ENCODE measurements at places on chromosomes 2 and 18.

DNA sequence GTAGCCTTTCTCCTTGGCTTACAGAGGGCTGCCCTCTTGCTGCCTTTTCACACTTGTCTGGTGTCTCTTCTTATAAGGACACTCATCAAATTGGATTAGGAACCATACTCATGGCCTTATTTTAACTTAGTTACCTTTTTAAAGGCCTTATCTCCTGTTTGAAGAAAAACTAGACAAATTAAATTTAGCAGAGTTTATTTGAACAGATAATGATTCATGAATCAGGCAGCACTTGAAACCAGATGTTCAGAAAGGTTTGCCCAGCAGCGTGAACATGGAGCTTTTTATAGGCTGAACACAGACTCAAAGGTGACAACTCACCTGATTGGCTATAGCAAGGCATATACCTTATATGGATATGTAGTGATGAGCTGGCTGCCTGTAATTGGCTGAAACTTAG lies 238.0 kb downstream of the GULP1 start:
- DNase-seq = no peak

DNA sequence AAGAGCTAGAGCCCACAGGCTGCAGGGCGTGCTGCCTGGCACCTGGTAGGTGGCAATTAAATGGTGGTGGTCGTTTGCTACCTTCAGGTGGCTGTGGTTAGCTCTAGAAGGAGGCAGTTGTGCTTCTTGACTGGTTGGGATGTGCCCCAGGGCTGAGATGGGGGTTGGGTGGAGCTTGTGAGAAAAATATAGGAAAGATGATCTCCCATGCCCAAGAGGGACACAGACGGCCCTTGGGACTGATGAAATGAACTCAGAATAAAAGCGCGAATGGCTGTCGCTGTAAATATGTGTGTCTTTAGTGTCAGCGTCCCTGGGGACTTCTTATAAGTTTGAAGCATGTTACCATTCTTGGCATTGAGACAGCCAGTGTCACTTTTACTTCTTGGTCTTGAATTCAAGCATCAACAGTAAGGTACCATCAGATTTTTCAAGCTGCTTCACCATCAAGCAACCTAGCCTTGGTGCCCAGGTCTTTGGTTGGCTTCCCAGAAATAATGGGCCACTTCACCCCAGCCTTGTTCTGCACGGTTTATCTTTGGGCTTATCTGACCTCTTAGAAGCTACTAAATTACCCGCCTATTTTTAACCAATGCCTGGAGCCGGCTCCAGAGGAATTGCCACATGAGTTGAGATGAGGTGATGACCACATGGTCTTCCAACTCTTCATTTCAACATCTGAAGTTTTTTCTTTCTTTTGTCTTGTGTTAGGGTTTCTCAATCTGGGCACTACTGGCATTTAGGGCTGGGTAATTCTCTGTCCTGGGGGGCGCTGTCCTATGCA lies 11.9 kb downstream of the LRRFIP1 start:
- no peak for DNase-seq

DNA sequence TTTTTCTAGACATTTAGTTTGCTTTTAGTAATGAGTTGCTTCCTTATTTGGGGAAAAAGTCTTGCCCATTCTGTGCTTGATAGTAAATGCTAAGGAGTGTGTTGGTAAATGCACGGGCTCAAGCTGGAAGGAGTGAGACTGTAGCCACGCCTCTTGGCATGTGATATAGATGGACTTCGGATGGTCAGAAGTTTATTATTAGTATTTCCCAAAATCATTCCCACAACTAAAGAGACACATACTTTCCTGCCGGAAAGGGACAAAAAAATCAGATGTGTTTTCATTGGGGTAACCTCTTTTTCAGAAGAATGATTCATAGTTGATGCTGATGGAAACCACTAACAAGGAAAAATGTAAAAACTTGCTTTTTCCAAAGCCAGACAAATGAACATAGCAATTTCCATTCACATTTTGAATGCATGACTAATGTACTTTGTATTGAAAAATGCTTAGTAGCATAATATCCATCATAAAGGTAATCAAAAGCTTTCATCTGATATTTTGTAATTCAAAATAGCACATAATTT lies 133.2 kb downstream of the ZNF532 start:
- peak; percentile 90 for DNase-seq

DNA sequence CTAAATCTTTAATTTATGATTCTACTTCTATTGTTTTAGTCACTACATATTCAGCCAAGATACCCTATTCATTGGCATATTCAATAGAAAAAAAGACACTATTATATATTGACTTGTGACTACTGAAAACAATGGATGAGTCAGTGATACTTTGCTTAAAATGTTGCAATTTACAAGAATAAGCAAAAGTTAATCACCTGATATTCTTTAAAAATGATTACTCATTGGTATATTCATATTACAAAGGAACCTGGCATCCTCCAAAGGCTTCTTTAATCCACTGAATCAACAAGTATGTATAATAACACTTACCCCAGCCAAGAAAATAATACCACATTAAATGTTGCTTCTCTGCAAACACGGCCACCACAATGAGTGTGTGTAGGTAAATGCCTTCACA lies 87.8 kb downstream of the CALCRL start:
- no peak for DNase-seq

- peak; percentile 37 for DNase-seq
Measured at GRCh38 chr2:172484253-172484652, 56.9 kb downstream of the ITGA6 start.

DNA sequence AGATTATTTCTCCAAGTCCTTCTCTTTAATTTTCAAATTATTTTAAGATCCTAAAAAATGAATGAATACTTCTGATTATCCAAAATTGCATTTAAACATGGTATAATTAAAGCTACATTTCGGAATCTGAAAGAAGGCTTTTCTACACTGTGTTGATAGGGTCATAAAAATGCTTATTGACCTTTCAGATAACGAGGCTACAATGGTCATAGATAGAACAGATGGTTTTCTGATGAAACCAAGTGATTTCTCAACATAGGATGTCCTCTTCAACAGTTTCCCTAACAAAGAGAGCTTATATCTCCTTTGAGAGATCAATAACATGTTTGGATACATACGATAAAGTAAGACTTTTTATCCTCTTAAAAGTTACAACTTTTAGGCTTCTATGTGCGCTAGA lies 201.1 kb downstream of the PTH2R start:
- no peak for DNase-seq

DNA sequence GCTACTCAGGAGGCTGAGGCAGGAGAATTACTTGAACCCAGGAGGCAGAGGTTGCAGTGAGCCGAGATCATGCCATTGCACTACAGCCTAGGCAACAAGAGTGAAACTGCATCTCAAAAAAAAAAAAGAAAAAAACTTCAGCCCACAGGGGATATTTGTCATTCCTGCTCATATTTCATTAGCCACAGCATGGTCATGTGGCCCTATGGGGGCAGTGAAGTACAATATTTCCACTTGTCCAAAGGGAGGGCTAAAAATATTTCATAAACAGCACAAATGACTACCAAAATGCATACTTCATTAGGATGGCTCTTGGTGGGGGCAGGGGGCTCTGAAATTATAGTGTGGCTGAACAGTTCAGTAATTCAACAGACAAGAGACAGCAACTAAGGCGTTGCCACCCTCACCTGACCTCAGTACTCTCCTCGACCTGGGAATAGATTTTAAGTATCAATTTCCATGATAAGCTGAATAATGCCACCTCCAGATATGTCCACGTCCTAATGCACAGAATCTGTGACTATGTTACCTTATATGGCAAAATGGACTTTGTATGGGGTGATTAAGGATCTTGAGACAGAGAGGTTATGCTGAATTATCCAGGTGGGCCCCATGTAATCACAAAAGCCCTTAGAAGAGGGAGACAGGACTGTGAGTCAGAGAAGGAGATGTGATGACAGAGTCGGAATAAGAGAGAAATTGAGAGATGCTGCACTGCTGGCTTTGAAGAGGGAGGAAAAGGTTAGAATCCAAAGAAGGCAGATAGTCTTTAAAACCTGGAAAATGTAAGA lies 158.2 kb upstream of the CRIM1 start:
- no peak for DNase-seq

DNA sequence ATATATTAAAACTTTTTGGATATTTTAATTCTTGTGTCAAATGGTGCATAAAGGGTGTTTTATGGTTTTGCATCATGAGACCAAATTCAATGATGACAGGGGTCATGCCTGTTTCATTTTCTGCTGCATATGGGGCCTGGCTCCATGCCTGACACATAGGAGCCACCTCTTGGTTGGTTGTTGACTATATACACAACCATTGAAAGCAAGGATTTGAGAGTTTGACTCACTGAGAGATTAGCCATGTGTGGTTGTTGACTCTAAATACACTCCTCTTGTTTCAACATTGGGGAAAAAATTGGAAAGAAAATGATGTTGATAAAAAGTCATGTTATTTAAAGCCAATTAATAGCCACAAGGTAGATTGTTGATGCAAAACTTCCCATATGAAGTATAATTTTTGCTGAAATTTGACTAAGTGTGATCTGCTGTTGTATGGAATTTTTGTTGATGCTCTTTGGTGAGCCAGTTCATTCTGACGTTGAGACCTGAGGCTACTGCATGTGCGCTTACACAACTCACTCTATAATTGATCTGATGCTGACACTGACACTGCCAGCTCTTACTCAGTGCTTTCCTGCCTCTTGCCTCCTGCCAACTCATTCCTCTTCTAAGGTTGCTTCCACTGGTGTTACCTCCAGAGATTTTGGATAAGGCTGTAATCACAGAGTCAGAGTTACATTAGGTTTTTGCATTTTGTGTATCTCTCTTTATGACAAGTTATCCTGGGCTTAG lies 446.2 kb upstream of the SLC14A2 start:
- DNase-seq = no peak

DNA sequence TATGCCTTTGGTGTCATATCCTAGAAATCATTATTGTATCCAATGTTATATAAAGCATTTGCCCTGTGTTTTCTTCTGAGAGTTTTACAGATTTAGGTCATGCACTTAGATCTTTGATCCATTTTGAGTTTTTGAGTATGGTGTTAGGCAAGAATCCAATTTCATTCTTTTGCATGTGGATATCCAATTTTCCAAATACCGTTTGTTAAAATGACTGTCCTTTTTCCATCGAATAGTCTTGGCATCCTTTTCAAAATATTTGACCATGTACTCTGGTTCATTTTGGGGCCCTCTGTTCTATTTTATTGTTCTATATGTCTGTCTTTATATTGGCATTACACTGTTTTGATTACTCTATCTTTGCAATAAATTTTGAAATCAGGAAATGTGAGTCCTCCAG lies 23.8 kb upstream of the KCNJ13 start:
- DNase-seq = no peak

DNA sequence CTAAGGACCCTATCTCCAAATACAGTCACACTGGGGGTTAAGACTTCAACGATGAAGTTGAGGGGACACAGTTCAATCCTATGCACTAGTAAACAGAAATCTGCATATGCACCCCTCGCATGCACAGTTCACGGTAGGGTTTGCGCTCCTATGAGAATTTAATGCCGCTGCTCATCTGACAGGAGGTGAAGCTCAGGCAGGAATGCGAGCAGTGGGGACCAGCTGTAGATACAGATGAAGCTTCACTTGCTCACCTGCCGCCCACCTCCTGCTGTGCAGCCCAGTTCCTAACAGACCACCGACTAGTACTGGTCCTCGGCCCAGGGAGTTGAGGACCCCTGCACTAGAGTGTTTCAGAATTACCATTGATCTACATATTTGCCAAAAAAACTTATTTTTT lies 40.0 kb upstream of the FAHD2A start:
- DNase-seq = no peak

DNA sequence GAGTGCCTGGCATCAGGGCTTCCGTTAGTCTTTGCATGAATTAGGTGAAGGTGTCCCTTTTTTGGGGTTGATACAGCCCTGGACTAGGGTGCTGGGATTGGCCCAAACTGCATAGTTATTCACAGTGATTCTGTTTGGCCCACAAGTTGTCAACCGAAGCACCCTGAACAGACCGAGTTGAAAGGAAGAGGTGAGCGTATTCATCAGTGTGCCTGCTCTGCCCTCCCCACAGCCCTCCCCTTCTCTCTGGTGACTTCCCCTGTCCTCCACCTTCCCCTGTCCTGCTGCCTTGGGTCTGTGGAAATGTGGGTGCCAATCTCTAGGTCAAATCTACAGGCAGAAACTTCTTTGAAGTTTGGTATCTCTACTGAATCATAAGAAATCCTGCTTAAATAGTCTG lies 330.5 kb downstream of the DYSF start:
- no peak for DNase-seq

GRCh38 chr2:190668892-190669291 lies 20.0 kb downstream of the NAB1 start:
- DNase-seq = no peak

DNA sequence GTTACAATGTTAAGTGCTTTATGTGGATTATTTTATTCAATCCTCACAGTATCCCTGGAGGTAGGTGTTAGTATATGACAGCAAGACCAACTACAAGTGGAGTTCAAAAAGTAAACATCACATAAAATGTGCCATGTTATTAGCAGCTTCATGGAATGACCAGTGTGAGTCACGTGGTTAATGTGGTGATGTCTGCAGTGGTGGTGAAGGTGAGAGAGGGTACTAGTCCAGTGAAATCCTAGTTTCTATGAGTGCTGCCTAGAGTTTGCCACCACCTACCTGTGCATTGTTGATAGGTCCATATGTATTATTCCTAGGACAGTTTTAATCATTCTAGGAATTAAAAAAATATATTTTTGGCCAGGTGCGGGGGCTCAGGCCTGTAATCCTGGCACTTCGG lies 865.2 kb upstream of the DDX18 start:
- DNase-seq = no peak

- DNase-seq = peak; percentile 48
Measured at GRCh38 chr2:100057901-100058261, 84.5 kb downstream of the AFF3 start.
